A673 (cell line): ENCODE measurements at places on chromosomes 12 and 14. TPM values are rescaled to one million over a fixed set of nuclear protein-coding genes. Genes with fewer than 3 reads are reported as not detected.

DNA sequence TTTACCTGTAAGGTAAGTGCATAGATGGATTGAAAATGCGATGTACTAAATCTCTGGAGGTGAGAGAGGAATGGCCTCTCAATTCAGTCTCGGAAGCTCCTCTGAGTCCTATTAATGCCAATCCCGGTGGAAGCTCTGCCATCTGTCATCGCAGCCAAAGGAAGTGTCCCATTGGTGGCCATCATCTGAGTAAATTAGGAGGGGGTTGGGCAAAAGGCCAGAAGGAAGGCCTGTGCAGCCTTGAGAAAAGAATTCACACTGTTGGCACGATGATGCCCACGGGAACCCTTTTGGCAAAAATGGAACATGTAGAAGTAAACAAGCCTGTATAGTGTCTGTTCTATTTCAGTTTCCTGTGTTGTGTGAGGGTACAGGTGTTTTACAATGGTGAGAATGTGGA is 494.8 kb downstream of the NELL2 start:
- H3K4me1 ChIP-seq: peaks cover 8% of the 10 kb centered on the region
- no peaks in the 10 kb centered on the region for H3K36me3 ChIP-seq
- no peak for DNase-seq
- no peak overlapping the region for H3K27ac ChIP-seq

DNA sequence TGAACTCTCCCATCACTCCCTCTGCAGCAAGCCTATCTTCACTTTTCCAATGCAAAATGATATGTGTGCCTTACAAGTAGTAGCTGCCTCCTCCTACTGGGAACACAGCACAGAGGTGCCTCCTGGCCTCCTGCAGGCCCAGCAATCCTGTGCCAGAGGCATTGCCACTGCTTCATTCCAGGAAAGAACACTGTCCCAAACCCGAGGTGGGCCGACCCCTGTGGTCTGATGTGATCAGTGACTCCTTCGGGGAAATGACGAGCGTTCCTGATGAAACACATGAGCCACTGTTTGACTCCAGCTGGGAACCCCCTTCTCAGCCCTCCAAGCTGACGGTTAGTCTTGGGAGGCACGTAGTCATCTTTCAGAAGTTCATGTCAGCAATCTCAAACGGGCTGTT is 19.5 kb downstream of the PSMC1 start:
- DNase-seq: no peak
- no peaks in the 10 kb centered on the region for H3K27me3 ChIP-seq
- H3K36me3 ChIP-seq: peaks cover 35% of the 10 kb centered on the region
- H3K4me3 ChIP-seq: no peak overlapping the region
- H3K27ac ChIP-seq: peak overlapping the region; percentile 42

- H3K36me3 ChIP-seq: no peaks in the 10 kb centered on the region
- DNase-seq: no peak
- H3K4me1 ChIP-seq: peaks cover 19% of the 10 kb centered on the region
- peak overlapping the region; percentile 99 for H3K27ac ChIP-seq
- H3K4me3 ChIP-seq: peak overlapping the region; percentile 75
Measured at GRCh38 chr12:62604373-62604772, 137.7 kb downstream of the MON2 start.

- no peak overlapping the region for H3K27ac ChIP-seq
- no peaks in the 10 kb centered on the region for H3K36me3 ChIP-seq
- no peak for DNase-seq
Measured at GRCh38 chr12:52659951-52660350, 7.9 kb upstream of the KRT2 start.

DNA sequence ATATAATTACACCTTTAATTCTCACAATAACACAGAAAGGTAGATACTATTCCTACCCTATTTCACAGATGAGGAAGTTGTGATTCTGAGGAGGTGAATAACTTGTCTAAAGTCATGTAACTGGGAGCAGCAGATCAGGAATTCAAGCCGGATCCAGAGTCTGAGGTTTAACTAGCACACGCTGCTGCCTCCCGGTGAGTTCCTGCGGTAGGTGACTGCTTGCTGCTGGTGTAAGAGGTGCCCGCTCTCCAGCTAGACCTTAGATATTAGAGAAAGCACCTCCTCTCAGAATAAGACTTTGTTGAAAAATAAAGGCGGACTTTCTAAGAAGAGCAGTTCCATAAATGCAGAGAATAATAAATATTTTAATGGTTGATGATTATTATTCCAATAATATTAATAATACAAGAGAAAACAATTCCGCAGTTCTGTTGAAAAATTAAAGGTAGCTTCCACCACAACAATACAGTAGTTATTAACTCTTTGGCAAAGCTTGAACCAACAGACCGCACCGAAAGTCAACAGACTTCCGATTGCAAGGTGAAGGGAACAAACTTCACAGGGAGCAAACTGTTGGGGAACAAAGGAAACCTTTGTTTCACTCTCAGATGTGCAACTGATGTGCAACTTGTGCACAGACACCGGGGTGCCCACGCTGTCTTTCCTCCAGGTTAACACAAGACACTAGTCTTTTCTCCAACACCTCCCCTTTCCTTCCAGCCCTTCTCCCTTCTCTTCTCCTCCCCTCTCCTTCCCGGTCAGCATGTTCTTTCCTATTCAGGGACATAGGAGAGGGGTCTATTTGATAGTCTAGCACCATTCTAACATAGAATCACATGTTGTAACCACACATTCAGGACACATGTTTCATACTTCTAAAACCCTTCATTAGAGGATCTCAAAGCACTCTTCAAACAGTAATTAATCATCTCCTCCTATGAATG is 73.2 kb upstream of the EGLN3 start:
- H3K27ac ChIP-seq: no peak overlapping the region
- no peak overlapping the region for H3K4me3 ChIP-seq
- peaks cover 2% of the 10 kb centered on the region for H3K4me1 ChIP-seq
- no peaks in the 10 kb centered on the region for H3K36me3 ChIP-seq

- H3K36me3 ChIP-seq: no peaks in the 10 kb centered on the region
- H3K4me3 ChIP-seq: no peak overlapping the region
- H3K4me1 ChIP-seq: no peaks in the 10 kb centered on the region
- H3K27ac ChIP-seq: no peak overlapping the region
- peaks cover 3% of the 10 kb centered on the region for H3K27me3 ChIP-seq
- DNase-seq: no peak
Measured at GRCh38 chr14:21923820-21924219, 250.2 kb upstream of the OR4E1 start.

PLEKHH1 gene
- 8.9 and 13.7 TPM in 2 replicates for total RNA-seq
